ENCODE measurements at places on chromosomes 2 and 18.

GRCh38 chr2:135183822-135184221 lies 131.7 kb downstream of the RAB3GAP1 start:
- no peak for DNase-seq

GRCh38 chr18:27922780-27923179 lies 254.2 kb downstream of the CDH2 start:
- no peak for DNase-seq

GRCh38 chr2:46970334-46971288 lies 55.0 kb upstream of the MCFD2 start:
- no peak for DNase-seq

DNA sequence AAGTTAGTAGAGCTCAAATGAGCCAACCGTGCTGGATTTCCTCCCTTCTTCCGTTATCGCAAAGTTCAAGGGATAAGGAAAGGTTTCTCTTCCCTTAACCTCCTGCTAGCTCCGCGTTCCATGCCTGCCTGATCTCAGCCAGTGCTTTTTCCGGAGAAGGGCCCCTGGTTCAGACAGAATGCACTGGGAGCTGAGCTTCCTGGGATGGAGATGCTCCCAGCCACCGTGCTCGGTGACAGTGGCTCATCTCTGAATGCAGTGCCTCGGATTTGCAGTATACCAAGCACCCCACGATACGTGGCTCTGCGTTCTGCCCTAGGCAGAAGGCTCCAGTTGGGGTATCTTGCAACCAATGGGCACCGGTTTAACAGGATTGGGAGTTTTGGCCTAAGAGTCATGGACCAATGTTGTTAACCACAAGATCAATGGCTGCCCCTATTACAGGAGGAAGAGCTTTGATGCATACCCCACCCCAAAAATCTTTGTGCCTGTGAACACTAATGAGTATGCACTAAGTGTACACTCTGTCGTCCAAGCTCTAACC lies 876 bp downstream of the CNTNAP5 start:
- no peak for DNase-seq

DNA sequence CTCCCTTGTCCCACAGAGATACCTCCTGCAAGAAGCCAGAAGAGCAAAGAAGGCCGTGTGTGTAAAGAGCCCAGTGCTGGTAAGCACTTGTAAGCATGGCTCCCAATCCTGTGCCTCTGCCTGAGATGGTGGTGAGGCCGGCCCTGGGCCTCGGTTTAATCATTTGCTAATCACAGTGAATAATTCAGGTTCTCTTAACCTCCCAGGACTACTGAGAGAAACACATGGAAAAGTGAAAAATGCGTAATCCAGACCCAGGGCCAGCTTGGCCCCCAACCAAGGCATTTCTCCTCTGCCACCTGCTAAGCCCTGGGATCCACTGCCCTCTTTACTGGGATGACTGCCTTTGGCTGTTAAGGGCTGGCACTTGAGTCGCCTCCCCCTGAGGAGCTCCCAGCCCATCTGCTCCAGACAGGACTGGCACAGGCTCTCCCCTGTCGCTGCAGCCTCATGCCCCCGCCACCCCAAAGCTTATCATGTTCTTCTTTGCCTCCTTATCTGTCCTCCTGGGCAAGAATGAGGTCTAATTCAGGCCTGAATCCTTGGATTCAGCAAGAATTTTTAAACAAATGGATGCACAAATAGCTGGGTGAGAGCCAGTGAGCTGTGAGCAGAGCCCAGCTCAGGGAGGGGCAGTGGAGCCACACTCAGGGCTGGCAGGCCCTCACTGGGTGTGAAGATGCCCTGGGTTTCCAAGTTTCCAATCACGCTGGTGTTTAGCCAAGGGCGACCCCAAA lies 193.9 kb upstream of the HS6ST1 start:
- DNase-seq = no peak

DNA sequence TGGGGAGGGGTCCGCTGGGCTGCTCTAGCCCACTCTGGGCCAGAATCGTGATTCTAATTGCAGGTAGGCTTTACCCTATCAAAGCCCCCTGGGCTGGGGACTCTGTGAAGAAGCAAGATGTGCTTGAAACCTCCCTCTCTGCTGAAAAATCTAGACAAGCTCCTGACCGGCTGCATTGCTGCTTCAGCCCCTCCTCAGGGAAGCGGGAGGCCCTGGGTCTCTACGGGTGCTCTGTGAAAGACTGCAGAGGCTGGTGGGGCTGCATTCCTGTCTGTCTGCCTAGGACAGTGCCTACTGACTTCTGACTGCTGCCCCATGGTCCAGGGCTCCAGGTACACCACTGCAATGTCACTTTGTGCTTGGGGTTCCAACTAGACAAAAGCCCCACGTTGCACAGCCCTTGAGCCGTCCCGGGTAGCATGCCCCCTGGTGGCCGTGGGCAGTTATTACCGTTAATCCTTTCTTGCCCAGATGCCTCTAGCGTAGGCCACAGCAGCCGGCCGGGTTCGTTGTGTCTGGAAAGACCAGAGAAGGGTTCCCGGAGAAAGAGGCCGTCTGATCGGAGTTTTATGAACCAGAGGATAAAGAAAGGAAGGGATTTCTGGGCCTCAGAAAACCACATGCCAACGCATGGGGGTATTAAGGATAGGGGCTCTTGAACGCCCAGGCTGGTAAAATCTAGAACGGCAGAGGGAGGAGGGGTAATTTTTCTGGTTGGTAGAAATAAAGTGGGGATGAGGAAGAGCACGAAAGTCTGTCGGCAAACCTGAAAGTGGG lies 15.9 kb upstream of the C1QL2 start:
- DNase-seq = peak; percentile 35

GRCh38 chr18:12422936-12423335 lies 15.2 kb downstream of the PRELID3A start:
- no peak for DNase-seq

DNA sequence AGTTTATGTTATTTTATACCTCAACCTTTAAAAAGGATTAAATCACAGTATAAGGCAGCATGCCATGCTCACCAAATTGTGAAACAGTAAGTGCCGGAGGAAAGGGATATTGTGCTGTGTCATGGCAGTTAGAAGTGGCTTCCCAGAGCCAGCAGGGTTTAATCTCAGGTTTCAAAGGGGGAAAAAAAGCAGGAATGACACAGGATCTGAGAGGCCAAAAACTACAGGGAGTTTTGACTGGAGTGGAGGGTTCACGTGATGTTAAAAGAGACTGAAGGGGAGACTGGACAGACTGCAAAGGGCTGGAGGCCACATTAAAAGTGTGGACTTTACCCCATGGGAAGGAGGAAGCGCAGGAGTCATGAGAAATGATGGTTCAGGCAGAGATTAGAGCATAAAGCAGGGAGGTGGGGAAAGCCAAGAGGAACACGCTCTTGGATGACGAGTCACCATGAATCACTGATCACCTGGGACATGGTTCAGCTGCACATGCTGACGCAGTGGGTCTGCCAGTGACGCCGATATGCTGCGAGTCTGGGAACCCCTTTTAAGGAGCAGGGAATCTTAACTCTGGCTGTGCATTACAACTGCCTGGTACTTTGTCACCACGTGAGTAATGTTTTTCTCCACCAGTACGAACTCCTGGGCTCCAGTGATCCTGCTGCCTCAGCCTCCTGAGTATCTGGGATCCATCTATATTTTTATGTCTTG lies 6.1 kb downstream of the CHMP1B start:
- no peak for DNase-seq

- no peak for DNase-seq
Measured at GRCh38 chr2:15822151-15823044, 118.0 kb upstream of the MYCN start.

All from activated CD8-positive, alpha-beta memory T cell treated with anti-CD3 and anti-CD28 coated beads for 48 hours (primary cell).